ENCODE measurements at places on chromosomes 5 and 9.

DNA sequence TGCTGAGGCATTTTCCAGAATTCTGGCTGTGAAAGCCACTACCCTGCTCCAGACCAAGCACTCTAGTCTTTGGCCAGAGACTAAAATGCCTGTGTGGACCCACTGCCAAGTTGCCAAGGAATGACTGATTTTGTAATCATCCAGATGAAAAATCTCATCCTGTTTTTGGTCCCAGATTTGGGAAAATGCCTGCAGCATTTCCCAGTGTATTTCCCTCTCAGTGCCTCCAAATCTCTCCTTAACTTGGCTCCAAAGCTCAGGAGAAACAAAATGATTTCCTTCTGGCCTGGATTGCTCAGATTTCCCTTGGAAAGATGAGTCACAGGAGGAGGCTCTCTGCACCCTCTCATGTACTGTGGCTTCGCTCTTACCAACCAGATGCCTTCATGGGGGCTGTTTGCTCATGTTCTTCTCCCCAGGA lies 335.2 kb upstream of the TARS1 start:
- H3K27ac ChIP-seq, result no peak overlapping the region
- H3K4me3 ChIP-seq, result no peak overlapping the region
- no peaks in the 10 kb centered on the region for H3K4me1 ChIP-seq
- H3K27me3 ChIP-seq, result 0 out of 2 replicates have a peak, but pooled peaks cover 2% of the 10 kb centered on the region

DNA sequence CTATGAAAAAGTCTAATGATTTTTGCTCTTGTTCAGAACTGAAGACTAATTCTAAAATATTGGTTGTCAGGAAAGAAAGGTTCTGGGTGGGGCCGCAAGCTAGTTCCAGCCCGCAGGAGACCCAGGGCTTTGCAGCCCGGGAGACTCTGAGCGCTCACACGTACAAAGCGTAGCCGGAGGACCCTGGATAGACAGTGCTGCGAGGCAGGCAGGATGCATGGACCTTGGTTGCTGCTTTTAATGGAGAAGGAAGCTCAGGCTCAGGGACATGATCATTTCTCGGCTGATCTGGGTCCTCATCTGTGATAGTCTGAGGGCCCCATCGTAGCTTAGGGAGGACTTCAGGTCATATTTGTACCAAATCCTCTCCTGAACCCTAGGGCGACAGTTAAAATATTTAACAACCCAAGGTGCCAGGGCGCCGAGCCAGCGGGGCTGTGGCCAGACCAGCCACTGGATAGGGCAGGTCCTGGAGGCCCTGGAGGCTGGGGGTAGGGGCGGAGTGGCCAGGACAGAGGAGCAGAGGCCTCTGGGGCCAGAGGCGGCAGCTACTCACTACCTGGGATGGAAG lies 70.1 kb upstream of the UNC5A start:
- no peaks in the 10 kb centered on the region for H3K36me3 ChIP-seq
- no peaks in the 10 kb centered on the region for H3K4me1 ChIP-seq

GRCh38 chr9:130590305-130590704 lies 10.9 kb downstream of the FUBP3 start:
- no peaks in the 10 kb centered on the region for H3K4me1 ChIP-seq
- H3K27me3 ChIP-seq, result no peaks in the 10 kb centered on the region
- no peak overlapping the region for H3K27ac ChIP-seq
- no peak overlapping the region for H3K4me3 ChIP-seq

DNA sequence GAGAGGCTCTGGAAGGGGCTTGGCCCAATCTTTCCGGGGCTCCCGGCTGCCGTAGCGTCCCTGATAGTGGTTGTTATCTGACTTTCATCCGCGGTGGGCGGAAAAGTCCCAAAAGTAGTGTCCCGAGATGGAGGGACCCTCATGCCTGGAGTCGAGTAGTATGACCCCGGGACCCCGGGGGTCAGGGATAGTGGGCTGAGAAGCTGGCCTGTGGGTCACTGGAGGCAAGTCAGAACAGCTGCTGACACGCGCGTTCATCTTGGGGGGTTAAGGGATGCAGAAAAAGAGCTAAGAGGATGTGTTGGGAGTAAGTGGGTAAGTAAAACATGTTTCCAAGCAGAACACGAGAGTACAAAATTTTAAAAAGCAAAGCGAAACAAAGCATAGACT lies 123.4 kb downstream of the TMEM161B start:
- no peak overlapping the region for H3K4me3 ChIP-seq
- H3K27me3 ChIP-seq, result no peaks in the 10 kb centered on the region
- no peak overlapping the region for H3K27ac ChIP-seq
- DNase-seq, result no peak

- no peaks in the 10 kb centered on the region for H3K27me3 ChIP-seq
- H3K4me3 ChIP-seq, result no peak overlapping the region
- no peaks in the 10 kb centered on the region for H3K36me3 ChIP-seq
- no peak overlapping the region for H3K27ac ChIP-seq
Measured at GRCh38 chr9:38680837-38681445, 39.0 kb downstream of the FAM240B start.

Data from Karpas-422 (cell line).